ENCODE measurements at places on chromosomes 3 and 15. TPM values are rescaled to one million over a fixed set of nuclear protein-coding genes. Genes with fewer than 3 reads are reported as not detected.

DNA sequence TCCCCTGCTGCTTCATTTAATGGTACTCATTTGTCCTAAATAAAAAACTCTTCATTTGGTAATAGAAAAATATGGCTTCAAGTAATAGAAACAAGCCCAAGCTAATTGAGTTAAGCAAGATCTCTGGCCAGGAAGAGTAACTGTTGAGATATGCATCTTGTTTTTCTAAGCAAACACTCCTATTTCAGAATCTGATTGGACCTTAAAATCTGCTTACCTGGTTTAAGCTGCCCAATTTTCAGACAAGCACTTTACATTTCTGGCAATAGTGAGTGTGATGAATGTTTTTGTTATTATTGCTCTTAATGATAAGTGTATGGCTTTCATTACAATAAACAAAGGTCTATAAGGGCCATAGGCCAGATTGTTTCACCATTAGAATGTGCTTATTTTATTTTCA lies 86.2 kb downstream of the CMSS1 start:
- no peak for DNase-seq

DNA sequence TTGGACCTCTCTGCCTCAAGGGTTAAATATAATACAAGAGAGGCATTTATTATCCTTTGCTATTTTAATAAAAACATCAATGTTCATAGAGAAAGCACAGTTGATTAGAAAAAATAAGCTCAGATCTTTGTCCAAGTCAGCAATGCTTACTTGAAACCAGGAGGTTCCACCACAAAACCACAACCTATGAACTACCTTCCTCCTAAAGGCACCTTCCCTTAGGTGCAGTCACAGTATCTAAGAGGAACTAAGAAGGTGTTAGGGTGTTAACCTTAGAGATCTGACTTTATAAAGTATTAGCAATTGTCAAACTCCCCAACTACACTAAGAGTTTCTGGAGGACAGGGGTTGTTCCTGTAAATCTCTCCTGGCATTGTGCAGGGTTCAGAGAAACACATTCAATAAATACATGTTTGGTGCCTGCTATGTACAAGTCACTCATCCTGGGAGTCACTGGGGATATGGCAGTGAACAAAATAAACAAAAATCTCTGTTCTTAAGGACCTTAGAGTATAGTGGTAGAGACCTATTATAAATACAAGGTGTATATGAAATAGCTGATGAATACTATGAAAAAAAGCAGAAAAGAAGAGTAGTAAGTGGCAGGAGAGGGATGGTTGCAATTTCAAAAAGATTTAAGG lies 208.6 kb downstream of the NFKBIZ start:
- DNase-seq = no peak

DNA sequence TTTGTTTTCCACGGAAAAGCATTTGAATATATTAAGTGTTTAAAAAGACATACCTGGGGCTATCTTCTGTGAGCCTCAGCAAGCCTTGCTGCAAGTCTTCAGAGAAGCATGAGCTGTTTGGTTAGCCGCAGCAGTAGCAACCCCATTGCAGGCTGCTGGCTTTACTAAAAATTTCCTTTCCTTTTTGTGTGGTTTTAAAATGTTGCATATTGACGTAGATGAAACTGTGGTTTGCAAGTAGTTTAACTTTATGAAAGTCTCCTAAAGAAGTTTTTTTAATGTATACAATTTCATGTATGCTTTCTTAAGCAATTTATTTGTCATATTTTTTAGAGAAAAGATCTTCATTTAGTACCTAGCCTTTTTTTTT lies at the start of gene GPR171:
Gene GPR171 (minus strand): TSS at position 166 of the 370 bp plus-strand sequence. CDS start 3,830 bp downstream, outside the sequence.
- DNase-seq = no peak

- DNase-seq = no peak
Measured at GRCh38 chr3:67765575-67765974, 111.2 kb upstream of the SUCLG2 start.

GRCh38 chr15:78732634-78733033 lies 78.6 kb downstream of the ADAMTS7 start:
- no peak for DNase-seq

DNA sequence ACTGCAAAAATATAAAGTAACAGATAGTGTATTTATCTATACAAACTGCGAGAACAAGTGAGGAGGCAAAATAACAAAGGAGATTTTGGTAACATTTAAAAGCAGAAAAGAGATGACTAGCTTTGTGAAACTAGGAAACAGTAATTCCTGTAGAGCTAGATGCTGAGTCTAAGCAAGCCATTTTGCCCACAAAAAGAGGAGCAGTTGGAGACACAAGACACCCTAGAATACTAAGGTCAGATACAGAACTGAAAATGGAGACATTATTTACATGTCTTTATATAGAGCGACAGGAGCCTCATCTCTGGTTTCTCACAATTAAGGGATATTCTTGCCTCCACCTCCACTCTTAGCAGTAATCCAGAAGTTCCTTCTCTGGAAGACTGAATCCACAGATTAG lies 732.4 kb upstream of the GBE1 start:
- DNase-seq = no peak

Gene DUOXA1
- total RNA-seq = 0.56 TPM

Gene FRMD4B
- total RNA-seq = 16.8 TPM

Gene HHLA2
- not detected for total RNA-seq

GRCh38 chr3:85862893-85863455 lies 904.2 kb downstream of the CADM2 start:
- no peak for DNase-seq

DNA sequence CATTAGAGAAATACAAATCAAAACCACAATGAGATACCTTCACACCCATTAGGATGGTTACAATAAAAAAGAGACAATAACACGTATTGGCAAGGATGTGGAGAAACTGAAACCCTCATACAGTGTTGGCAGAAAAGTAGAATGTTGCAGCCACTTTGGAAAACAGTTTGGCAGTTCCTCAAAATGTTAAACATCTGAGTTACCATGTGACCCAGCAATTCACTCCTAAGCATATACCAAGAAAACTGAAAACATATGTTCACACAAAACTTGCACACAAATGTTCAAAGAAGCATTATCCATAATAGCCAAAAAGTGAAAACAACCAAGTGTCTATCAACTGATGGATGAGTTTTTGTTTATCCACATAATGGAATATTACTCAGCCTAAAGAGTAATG lies 166.9 kb upstream of the FAM3D start:
- DNase-seq = no peak

GRCh38 chr15:73621286-73621826 lies 11.8 kb downstream of the NPTN start:
- DNase-seq = no peak

Gene MRPL46
- total RNA-seq = 68.5 TPM

GRCh38 chr3:46409739-46410489 lies 2.9 kb downstream of the CCRL2 start:
- DNase-seq = peak; percentile 58

DNA sequence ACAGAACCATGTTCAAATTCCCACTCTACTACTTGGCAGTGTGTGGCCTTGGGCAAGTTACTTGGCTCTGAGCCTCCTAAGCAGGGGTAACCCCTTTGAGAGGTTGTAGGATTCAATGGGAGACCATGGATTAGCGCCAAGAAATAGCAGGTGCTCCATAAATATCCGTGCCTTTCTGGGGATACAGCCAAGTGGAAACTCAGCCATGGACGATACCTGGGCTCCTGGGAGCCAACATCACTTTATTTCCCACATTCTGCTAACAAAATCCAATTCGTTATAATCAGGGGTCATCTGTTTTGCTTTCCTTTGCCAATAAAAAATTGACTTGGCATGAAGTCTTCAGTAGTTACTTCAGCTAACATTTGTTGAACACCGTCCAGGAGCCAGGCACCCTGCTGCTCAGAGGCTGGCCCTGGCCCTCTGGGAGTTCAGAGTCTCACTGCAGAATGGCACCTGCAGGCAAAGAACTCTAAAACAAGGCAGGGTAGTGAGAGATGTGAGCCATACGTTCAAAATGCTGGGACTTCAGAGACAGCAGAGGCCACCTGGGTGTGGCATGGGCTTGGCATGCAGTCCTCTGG lies 42.3 kb downstream of the ZDHHC19 start:
- DNase-seq = peak; percentile 34

Gene AGTR1
- total RNA-seq = 1.9 TPM

DNA sequence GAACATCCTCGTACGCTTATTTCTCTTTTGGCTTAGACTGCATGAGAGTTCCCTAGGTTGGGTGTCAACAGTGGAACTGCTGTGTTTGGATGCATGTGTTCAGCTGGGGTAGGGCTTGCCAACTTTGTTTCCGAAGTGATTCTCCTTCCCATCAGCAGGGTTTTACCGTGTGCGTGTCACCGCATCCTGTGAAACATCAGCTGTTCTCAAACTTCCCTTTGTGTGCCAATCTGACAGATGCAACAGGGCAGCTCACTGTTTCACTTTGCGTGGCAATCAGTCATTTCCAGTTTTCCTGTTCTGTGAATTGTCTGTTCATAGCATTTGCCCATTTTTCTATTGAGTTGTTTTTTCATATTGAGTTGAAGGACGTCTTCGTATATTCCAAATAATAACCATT lies 218.8 kb downstream of the VPS13C start:
- no peak for DNase-seq

DNA sequence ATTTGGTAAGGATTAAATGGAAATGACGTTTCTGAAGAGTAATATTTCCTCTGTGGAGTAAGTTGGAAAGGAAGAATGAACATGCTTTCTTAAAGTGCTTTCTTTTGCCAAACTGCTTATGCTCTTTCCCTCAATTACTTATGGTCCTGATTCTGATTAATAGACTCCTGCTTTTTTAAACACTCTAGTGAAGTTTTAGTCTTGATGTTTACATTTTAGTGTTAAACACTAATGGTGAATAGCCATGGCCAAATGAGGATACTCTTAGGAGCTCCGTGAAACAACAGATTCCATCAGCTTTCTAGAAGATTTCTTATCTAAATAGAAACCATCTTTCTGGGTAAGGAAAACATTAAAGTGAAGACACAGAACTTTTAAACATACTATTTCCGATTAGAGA lies 117.6 kb downstream of the P3H2 start:
- no peak for DNase-seq

GRCh38 chr3:183698756-183699155 lies 1.2 kb downstream of the YEATS2 start:
- no peak for DNase-seq

DNA sequence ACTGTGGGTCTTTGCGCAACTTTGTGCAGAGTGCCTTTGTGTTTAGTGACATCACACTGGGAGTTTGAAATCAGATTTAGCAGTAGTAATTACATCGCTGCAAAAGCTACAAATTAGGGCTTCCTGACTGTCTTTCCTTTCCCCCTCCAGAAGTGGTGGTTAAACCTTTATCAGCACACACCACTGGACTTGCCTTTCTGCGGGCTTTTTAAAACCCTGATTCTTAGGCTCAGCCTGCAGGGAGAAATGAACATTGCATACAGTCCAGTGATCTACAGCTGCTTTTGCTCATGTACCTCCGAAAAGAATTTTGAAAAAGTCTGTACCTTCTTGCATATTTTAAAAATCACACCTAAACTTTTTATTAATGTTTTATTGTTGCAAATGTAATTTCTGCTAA lies 219.7 kb upstream of the NAALADL2 start:
- no peak for DNase-seq

DNA sequence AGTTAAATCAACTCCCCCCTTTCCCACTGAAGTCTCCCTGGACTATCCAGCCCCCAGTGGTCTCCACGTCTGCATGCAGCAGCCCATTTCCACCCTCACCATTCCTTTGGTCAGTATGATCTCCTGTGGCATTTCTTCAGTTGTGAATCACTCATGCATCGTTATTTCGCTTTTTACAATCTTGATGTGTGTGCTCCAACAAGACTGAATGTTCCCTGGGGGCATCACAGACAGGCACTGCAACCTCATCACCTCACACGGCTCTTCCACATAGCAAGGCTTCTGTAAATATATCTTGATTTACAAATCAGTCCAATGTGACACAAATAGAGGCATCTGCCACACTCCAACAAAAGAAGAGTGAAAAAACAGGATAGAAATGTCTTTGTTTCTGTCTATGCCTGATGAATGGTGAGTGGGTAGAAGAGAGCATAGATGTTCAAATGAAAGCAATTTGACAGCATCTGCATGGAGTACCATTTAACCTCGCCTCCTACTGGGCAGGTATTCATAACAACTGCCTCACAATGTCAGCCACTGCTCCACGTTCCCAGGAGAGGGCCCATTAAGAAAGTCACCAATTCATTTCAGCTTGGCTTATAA lies 5.2 kb downstream of the HEG1 start:
- no peak for DNase-seq

DNA sequence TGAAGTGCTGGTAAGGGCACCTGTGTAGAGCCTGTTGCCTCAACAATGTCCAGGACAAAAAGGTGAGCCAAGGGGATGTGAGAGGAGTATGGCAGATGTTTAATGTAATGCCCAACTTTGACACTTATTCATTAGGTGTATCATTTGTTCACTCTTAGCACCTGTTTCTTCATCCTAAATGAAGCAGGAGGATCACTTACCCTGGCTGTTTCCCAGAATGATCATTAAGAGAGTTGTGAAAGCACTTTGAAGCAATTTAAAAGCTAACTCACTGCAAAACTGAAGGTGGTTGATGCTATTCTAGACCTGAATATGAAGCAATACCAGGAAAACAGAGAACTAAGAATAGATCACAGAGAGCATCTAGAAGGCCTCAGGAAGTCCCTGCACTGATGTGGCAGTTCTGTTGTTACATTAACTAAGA lies 3.4 kb upstream of the HHLA2 start:
- DNase-seq = no peak

DNA sequence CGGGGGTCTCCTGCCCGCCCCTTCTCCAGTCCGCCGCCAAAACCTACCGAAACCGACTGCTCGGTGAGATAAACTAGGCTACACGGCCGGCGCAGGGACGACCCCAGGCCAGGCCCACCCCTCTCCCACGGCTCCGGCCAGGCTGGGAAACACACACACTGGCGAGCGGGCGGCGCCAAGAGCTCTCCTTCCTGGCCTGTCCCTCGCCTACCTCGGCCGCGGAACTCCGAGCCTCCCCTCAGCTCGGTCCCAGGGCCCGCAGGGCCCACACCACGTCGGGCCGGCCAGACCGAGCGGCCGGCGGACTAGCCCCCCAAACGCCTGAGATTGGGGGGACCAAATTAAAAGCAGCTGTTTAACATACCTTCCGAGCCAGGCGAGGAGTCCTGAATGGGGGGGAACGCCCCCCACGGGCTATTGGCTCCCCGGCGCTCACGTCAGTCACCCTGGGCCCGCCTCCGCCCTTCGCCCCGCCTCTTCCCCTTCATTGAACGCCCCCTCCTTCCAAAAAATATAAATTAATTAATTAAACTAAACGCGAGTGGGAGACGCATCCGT lies 4.0 kb upstream of the SIN3A start:
- DNase-seq = peak; percentile 94

Gene CLDN18
- not detected for total RNA-seq

- no peak for DNase-seq
Measured at GRCh38 chr3:123540285-123540684, 44.6 kb downstream of the HACD2 start.

Gene IFT80
- 8.3 TPM for total RNA-seq
